ENCODE measurements at places on chromosomes 13 and 19. TPM values are rescaled to one million over a fixed set of nuclear protein-coding genes. Genes with fewer than 3 reads are reported as not detected.

GRCh38 chr19:18388100-18388959 is 2.4 kb downstream of the GDF15 start:
- peak; percentile 95 for DNase-seq

DNA sequence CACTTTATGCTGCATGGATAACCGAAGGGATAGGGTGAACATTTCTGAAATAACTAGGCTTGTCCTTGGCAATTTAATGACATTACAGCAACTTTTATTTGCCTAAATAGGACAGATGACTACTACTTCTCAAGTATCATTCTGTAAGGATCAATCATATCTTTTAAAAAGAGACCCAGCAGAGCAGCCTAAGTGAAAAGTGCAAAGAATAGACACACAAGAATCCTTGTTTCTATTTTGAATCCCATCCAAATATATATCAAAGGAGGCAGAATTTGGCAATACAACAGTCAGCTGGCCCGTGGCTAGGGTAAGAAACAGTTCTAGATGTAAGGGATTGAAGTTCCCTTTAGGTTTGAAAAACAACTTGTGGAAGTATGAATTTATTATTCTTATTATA is 6.9 kb downstream of the THSD1 start:
- no peak for DNase-seq

DNA sequence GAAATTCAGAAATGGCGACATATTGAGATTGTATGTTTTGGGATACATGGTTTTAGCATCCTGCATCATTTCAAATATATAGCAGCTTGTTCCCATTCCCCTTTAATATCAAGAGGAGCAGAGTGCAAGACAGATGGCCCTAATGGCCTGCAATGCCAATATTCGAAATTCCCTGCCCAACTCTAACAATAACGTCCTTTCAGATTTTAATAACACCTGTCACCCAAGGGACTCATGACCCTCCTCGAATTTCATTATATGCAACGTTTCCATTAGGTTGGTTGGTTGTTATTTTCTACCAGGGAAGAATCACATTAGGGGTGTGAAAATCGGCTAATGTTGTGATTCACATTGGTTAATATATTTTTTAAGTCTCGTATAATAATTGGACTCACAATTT is 170.0 kb downstream of the TNFSF13B start:
- no peak for DNase-seq

GRCh38 chr13:83386609-83387008 is 495.7 kb downstream of the SLITRK1 start:
- no peak for DNase-seq

DNA sequence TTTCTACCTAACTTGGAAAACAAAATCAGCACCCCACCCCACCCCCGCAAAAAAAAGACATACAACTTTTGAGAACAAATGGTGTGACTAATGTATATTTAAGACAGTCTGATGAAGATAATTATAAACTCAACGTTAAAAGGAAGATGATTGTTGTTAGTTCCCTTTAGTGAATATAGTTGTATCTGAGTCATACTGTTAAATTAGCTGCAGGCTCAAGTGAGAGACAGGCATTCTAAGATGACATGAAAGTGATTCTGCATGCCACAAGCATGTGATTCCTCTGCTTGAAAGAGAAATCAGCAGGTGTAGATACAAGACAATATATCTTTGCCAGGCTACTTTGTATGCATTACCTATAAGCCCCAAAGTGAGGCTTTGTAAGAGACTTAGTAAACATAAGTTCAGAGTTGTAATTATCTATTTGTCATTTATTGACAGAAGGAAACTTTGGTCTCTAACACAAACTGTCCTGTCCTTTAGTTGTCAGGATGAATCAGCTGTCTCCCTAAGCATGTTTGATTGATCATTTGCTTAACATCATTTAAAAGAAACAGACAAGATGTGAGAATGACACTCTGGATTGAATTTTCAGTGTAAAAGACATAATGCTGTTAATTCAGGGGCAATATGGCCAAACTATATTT is 319.4 kb upstream of the HTR2A start:
- DNase-seq = no peak

- no peak for DNase-seq
Measured at GRCh38 chr19:31110336-31110735, 238.9 kb downstream of the TSHZ3 start.

DNA sequence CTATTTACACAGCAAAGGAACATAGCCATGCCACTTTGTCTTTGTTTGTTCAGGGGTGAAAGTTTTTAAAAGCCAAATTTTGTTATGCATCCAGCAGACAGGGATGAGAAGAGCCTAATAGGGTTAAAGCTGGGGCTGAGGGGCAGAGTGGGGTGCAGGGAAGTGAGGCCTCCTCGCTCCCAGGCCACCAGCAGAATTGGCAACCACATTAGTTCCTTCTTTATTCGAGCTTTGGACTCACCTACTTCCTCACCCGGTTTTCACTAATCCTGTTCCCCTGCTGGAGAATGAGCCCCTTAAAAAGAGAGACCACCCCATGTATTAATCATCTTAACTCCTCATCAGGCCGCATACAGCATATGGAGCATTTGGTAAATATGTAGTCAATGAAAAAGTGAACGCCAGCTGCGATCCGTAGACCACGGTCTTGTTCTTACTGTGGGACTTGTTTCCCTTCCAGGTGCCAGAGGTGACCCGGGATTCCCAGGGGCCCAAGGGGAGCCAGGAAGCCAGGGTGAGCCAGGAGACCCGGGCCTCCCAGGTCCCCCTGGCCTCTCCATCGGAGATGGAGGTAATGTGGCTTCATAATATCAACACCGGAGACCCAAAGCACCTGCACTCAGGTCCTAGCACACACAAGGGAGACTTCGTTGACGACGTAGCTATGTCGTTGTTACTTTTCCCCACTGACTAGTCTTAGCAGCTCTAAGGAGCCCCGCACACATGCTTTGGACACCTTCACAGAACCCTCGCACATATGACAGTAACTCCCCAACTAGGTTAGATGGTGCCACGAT is 112.1 kb downstream of the RAB20 start:
- DNase-seq = peak; percentile 69

KLK1 gene
- not detected for total RNA-seq

DNA sequence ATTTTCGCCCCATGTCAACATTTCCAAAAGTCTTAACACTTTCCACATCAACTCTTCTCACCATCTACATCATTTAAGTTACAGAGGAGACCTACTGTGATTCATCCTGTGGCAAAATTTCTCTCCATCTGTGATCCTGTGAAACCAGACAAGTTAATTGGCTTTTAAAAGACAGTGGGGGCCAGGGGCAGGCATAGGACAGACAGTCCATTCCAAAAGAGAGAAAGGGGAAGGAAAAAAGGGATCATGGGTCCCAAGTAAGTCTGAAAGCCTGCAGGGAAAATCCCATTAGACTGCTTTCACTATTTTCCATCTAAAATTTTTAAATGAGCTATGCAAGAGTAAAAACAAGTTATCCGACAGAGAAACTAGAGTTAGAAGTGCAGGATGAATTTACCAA is 121.0 kb downstream of the MRPL57 start:
- no peak for DNase-seq

DNA sequence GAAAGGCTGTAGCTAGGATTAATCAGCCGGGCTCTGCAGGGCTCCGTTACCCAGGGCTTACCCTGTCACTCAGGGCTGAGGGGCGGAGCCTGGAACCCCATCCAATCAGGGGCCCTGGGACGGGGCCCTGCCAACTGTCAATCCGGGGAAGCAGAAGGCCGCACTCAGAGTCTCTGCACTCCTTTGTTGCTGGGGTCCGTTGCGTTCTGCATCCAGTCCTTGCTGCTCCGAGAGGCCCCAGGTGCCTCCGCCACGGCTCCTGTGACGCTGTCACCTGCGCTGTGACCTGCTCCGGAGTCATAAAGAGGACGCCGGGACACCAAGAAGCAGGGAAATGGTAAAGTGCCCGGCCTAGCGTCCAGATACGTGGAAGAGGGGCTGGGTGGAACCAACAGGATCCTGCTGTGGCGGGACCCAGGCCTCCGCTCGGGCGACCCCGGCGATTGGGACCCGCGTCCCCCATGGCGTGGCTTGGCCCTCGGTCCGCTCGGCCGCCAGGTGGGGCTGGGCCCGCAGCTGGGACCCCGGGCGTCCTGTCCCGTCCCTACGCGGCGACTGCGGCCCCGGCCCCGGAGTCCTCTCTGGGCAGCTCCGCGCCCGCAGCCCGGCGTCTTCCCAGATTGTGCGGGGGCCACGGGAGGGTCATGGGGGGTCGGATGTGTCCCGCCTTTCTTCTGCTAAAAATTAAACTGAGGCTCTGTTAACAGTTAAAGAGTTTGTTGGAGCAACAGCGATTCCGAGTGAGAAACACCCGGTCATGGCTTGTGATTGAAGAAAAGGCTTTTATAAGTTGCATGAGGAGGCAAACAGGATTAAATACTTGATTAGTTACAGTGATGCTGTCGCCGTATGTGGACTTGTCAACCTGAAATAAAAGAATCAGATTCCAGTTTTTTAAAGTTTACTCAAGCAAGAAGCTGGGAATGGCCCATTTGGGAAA is at the start of gene ZNF491:
TSS of gene ZNF491 (plus strand) at position 133 of the 940 bp plus-strand sequence. CDS start 7,431 bp downstream, outside the sequence.
- DNase-seq = peak; percentile 96
